ENCODE measurements at places on chromosomes 3 and 15.

DNA sequence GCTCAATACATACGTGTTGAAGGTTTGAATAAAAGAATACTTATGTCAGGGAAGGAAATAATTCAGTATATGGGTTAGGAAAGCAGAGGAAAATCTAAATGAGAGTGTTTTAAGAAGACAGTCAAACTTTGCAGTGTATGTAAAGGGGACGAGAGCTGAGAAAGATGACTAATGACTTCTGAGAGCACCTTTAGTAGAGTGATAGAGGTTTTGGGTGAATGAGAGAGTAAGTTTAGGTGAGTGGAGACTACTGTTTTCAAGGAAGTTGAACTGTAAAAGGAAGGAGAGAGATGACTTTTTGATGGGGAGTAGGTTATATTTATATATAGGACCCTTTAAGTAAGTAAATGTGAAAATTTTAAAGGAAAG lies 9.4 kb downstream of the TBC1D23 start:
- DNase-seq = no peak

DNA sequence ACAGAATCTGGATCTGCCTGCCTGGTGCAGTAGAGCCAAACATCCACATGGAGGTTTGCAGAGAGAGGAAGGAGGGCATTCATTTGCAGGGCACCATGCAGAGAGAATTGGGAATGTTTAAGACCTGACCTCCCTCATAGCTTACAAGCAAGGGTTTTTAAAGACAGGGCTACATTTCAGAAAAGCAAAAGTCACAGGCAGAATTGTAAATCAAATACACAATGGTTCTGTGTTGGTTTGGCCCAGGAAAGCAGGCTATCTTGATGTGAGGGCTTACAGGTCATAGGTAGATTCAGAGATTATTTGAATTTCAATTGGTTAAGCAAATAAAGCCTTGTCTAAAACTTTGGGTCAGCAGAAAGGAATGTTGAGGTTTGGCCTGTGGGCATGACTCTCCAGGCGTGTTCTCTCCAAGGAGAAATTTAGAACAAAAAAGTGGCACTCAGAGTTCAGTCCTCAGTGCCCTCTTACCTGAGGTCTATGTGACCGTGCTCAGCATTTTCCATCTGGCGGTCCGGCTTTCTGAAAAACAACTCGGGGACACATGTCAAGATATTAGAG lies 91.5 kb downstream of the CD47 start:
- no peak for DNase-seq

GRCh38 chr3:83093222-83093572 lies 1331.8 kb upstream of the GBE1 start:
- no peak for DNase-seq

DNA sequence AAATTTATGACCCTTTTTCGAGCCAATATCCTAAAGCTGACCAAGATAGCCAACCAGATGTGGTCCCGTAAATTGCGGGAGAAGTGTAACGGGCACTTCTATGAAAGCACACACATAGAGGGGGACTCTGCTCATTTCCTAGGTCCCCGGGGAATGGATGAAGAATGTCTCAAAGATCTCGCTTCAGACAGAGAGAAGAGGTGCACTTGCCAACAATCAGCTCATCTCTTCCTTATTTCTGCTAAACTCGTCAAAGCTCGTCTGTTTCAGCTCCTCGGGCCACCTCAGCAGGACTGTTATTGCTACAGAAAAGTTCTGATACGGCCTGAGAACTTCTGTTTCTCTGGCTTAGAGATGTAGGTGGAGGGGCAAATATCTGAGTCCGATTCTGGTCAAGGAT lies 71.8 kb downstream of the TM2D3 start:
- no peak for DNase-seq

- no peak for DNase-seq
Measured at GRCh38 chr15:80502782-80503181, 98.6 kb downstream of the ARNT2 start.

All from anterior cingulate cortex (tissue), 58 donors.